ENCODE measurements at places on chromosomes 2 and 18.

DNA sequence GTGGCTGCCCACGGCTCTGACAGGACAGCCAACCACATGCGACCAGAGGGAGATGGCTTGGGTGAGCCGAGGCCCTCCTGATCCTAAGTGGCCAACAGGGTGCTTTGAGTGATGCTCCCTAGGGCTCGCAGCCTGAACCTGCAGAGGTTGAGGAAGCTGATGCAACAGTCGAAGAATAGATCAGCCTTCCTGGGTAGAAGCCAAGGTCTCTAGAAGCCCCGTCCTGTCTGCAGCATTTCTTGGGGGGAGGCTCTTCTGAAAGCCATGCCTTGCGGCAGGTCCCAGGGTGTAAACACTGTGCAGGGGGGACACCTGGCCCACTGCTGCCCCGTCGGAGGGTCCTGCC, 136.4 kb downstream of the HDAC4 start:
- no peak for DNase-seq

DNA sequence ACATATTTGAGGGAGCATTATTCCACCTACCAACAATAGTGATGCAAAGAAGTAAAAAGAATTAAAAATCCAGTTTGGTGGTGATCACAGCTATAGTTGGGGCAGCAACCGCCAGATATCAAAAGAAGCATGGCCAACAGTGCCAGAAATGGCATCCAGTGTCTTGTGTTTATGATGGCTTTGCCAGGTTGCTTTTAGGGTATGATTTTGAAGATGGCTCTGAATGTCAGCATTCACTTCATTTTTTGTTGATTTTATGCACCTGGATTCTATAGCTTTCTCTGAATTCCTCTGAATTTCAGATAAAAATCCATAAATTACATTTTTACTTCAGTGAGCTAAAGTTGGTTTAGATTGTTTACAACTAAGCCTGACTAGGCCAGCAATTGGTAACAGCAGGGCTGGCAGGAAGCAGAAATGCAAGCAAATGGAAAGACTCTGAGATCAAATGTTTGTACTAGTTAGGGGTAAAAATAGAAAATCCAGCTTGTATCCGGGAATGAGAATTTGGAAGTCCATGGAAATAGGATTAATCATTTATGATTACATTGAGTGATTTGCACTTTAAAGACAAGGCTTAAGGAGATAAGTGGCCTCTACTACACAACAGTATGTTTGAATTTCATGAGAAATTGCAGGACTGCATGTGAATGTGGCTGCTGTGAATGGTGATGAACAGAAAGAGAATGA, 40.4 kb downstream of the COL3A1 start:
- no peak for DNase-seq

GRCh38 chr2:165428926-165429325, 40.6 kb upstream of the CSRNP3 start:
- DNase-seq = no peak

- no peak for DNase-seq
These were observed 52.0 kb upstream of the TNP1 start for GRCh38 chr2:216911886-216912285.

GRCh38 chr2:176457481-176457880, 188.2 kb downstream of the MTX2 start:
- DNase-seq = no peak

- no peak for DNase-seq
These were observed 56.8 kb downstream of the ATF2 start for GRCh38 chr2:175111200-175111657.

DNA sequence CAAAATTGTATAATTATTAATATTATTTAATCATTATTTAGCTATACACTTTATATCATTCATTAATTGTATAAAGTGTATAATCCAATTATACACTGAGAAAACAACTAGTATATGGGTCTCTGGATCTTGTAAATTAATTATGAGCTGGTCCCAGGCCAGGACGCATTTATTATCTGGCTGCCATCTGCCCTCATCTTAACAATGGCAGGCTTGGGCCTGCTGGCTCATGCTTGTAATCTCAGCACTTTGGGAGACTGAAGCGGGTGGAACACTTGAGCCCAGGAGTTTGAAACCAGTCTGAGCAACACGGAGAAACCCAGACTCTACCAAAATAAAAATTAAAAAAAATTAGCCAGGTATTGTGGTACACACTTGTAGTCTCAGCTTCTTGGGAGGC, 502.2 kb upstream of the NRXN1 start:
- no peak for DNase-seq

DNA sequence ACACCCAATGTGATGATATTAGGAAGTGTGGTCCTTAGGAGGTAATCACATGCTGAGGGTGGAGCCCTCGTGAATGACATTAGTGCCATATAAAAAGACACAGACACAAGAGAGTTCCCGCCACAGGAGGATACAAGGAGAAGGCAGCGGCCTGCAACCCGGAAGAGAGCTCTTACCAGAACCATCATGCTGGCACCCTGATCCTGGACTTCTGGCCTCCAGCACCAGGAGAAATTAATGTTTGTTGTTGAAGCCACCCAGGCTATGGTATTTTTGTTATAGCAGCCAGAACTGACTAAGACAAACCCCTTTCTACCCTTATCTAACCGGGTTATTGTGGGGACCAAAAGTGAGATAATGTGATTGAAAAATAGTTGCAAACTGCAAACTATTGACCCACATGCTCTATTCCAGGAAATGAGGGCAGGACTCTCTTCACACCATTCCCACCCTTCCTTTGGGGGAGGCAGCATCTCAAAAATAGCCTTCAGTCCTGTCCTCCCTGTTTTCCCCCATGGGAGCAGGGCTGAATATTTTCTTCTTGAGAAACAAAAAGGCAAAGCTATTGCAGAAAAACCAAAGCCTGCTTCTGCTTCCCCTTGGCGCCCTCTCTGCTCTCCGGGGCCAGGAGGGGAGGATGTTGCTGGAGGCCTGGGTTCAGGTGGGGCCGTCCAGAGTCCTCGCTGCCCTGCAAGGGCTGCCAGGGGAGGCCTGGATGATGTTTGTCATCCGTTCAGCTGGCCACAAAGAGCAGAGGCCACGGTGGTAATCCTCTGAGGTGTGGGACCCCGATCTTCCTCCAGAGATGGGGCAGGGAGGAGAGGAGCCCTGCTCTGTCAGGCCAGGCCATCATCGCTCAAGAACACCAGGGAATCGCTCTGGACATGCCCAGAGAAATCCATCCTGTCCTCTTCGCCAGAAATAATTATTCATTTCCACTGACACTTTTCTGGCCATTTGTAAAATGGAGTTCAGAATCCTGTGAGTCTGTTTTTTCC, 73.8 kb upstream of the HAAO start:
- DNase-seq = no peak

- peak; percentile 14 for DNase-seq
These were observed 64.5 kb downstream of the UBR3 start for GRCh38 chr2:169891593-169892298.

- DNase-seq = peak; percentile 71
These were observed 613.9 kb downstream of the IRS1 start for GRCh38 chr2:226185616-226186211.

- DNase-seq = no peak
These were observed 3.8 kb downstream of the GBX2 start for GRCh38 chr2:236164201-236164924.

DNA sequence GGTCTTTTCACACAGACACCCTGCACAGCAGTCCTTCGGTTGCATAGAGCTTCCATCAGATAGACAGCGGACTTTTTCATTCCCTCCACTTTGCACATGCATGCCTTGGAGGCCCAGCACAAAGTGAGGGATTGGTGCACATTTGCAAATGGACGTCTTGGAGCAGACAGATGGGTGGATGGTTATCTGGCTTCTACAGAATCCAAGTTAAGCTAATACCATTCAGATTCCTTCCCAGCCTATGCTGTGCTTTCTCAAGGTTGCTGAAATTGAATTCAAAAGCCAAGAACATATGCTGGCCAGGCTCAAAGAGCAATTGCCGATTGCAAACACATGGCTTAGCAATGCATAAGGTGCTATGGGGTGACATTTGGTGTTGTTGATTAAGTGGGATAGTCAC, 186.4 kb downstream of the VAPA start:
- DNase-seq = no peak

DNA sequence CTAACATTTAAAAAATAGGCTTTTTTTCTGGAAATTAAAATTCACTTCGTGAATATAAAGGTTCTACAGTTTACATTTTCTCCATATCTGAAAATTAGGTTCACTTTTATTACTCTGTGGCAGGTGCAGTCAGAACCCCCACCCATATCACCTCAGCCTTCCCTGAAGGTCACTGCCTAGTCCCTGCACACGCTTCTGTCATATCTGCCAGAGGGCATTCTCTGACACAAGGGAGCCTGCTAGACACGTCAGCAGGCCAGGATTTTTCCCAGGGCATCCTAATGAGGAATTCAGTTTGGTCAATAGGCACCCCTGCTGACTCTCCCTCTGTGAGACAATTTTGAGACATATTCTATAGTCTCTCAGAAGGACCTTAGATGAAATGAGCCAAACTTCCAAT, 475.7 kb upstream of the PKDCC start:
- DNase-seq = no peak

DNA sequence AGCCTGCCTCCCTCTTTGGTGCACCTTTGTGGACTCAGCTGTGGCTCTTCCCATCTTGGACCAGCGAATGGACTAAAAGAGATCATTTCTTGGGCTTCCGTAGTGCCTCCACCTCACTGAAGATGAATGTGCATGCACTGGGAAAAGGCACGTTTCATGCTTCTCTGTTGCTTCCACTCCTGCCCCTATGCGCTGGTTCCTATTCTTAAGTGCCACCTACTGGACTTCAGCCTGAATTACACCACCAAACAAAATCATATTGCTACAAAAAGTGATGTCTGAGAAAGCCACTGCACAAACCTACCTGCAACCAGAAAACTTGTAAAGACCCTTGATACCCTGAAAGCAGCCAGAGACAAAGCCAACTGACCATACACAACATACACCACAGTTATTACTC, 695.6 kb downstream of the TSN start:
- peak; percentile 16 for DNase-seq

DNA sequence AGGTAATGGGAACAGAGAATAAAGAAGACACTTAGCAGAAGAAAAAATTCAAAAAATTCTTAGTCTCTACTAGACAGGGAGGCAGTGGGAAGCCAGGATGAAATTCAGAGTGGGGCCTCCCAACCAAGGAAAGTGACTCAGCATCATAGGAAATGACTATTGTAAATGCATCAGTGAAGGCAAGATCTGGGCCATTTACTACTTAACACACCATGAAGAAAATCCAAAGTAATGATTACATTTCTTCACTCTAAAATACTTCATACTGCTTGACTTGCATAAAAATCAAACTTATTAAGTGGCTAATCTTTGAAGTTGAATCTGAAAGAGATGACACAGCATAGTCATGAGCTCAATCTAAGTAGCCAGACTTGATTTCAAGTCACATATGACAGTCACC, 405.8 kb upstream of the SLC39A10 start:
- no peak for DNase-seq

- no peak for DNase-seq
These were observed 138.5 kb upstream of the DAPL1 start for GRCh38 chr2:158656492-158657229.

DNA sequence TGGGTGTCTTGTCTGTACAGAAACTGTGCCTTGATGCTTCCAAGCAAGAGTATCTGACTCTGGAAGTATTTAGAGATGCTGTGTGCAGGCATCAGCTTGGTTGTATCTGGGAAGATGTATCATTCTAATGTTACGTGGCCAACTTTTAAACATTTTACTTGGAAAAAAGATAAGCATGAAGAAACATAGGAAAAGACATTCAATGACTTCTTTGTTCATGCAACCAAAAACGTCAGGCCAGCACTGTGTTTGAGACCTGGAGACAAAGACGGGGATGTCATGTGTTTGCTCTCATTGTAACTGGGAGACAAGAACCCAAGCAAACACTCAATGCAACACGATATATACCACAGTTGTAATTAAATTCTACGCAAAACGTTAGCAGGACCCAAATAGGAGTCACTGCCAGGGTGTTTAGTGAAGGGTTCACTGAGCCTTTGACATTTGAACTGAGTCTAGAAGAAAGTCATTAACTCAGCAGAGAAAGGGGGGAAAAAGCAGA, 8.9 kb upstream of the SESTD1 start:
- DNase-seq = no peak

DNA sequence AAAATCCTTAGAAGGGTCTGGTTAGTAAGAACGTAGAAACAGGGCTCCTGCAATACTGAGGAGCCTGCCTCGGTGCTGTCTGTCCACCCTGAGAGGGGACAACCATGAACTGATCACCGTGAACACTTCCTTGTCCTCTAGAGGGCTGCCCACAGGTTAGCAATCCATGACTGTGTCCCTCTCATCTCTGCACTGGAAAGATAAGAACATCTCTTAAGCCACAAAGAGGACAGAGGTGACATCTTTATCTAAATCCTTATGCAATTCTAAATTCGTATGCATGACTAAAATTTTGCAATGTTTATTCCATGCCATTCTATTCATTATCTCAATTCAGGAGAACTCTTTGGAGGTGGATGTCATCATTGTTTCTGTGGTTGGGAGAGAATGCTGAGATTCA, 12.8 kb downstream of the EFR3B start:
- DNase-seq = no peak

- no peak for DNase-seq
These were observed 340.5 kb upstream of the SLC39A10 start for GRCh38 chr2:195316486-195316885.

DNA sequence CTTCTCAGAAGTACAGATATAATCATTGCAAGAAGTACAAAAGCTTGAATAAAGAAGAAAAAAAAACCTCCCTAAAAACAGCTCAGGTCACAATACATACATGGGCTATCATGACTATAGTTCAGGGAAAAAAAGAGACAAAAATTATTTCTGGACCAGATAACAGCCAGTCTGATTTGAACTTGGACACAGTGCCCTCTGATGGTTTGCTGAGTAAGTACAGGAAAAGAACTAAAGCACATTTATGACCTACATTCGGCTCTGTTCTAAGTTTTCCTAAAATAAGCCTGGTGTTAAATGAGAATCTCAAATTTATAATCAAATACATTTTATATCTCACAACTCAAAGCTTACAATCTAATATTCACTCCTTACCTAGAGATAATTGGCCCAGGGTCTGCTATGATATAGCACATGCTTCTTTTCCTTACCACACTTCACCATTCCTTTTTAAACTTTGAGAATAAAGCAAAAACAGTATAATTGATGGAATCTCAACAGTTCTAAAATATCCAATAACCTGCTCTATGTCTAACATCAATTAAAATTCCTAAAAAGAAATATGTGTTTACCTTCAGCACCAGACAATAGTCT, 81.1 kb downstream of the RAPH1 start:
- peak; percentile 51 for DNase-seq

Measured in brain microvascular endothelial cell (primary cell).